Stimulated activated CD4-positive, alpha-beta T cell treated with anti-CD3 and anti-CD28 coated beads, Interleukin-15, amount 100 ng/mL, for 48 hours (primary cell): ENCODE measurements at places on chromosomes 4 and X.

DNA sequence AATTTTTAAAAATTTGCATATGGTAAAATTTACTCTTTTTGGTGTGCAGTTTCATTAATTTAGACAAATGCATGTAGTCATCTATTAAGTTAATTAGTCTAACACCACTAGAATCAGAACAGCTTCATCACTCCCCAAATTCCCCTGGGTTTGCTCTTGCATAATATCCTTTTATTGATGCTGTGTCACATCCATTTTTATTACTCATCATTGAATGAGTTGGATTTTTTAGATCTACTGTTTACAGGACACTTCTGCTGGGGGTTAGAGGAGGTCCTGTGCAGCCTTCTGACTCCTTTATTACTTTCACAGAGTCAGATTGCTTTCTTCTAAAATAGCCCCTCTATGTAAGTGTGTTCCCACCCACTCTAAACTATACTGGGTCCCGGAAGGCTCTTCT lies 65.9 kb downstream of the MTHFD2L start:
- no peak for DNase-seq

DNA sequence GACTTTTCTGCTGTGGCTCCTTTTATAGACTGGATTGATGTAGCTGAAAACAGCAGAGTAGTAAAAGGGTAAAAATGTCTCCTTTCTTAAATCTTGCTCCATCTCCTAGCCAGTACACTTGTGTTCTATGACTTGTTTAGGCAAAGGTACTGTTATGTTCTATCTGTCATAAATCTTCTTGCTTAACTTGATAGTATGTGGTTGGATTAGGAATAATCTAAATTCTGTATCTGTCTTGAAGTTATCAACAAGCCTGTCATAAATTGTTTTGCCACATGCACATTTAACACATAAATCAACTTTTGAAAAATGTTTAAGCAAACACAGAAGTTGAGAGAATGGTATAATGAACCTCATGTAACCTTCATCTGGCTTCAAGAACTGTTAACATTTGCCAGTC lies 157.0 kb downstream of the FRAS1 start:
- no peak for DNase-seq

DNA sequence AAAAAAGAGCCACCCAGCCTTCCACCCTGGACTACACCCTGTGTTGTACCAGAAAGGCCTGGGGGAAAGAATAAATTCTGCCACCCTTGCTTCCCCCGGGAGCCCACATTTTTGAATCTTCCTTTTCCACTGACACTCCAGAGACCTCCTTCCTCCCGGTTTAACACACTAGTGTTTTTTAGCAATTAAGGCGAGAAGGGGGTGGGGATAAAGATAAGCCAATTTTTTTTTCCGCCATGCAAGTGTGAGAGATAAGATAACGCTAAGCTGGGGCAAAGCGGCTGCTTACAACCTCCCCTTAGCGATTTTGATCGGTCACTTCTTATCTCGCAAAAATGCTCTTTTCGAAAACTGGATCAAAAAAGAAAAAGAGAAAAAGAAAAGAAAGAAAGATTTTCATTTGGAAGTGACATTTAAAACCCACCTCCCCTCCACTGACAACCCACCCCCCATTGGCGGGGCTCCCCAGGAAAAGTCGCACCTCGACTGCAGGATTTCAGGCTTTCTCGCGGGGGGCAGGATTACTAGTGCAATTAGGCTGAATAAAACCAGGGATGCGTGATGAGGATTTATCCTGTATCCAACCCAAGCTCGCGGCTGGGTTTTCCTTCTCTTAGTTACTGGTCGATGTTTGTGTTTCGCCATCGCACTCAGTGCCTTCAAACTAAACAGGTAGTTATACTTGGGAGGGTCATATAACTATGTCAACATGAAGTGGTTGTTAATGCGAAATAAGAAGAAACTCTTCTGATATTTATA lies 6.0 kb upstream of the BCOR start:
- DNase-seq, result no peak

DNA sequence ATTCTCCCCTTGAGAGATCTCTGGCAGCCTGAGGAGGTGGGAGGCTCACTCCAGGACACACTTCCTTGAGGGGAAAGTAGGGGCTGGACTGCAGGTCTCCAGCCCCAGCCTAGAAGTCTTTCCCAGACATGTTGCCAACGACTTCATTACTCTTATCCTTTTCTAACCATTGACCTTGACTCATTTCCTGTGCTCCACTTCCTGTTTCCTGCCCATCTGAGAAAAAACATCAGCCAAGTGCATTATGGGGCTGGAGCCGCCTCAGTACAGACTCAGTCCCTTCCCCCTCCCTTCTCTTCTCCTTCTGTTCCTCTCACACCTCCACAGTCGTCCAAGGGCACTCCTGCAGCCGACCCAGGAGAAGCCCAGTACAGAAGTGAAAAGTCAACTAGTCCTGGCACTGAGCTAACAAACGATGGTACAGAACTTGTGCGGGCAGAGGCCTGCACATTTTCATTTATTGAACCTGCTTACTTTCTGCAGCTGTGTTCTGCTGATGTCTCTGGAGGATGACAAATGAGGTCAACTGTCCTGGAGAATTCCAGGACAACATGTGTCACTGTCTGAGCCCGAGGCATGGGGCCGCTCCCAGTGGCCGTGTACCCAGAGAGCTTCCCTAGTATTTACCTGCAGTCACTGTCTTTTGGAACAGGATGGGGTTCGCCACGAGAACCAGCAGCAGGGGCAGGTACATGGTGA lies 20.1 kb downstream of the GPR143 start:
- DNase-seq, result no peak

GRCh38 chrX:109643687-109644086 lies 18.7 kb upstream of the KCNE5 start:
- DNase-seq, result no peak

- no peak for DNase-seq
Measured at GRCh38 chr4:117996891-117997290, 37.4 kb upstream of the NDST3 start.
